Stimulated activated CD4-positive, alpha-beta T cell treated with anti-CD3 and anti-CD28 coated beads, Interleukin-15, amount 100 ng/mL, for 48 hours (primary cell): ENCODE measurements at places on chromosomes 12 and 14.

DNA sequence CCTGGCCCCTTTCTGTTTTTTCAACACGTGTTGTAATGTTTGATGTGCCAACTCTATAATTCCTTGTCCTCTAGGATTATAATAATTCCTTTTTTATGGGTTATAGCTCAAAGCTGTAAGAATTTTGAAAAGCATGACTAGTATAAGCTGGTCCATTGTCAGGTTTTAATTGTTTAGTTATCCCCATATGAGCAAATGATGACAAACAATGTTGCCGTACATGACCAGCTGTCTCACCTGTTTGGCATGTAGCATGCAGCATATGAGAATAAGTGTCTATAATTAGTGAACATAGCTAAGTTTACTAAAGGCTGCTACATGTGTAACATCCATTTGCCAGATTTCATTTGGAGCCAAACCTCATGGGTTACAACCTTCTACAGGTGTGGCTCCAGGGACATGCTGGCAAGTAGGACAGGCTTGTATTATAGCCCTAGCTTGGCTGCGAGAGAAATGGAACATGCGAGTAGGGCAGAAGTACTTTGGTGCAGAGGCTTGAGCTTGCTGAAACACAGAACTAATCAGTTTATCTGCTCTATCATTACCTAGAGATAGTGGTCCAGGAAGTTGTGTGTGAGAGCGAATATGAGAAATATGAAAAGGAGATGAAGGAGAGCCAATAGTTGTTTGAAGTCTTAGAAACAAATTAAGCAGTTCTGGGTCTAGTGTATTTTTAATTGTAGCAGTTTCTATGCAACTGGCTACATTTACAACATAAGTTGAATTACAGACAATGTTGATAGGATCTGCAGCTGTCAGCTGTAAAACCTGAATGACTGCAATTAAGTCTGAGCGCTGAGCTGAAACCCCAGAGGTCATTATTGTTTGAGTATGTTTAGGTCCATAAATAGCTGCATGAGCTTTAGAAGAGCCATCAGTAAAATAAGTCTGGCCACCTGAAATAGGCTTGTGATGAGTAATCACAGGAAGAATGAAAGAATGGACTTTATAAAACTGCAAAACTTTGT lies 22.6 kb upstream of the MAPKAPK5 start:
- DNase-seq, result no peak

DNA sequence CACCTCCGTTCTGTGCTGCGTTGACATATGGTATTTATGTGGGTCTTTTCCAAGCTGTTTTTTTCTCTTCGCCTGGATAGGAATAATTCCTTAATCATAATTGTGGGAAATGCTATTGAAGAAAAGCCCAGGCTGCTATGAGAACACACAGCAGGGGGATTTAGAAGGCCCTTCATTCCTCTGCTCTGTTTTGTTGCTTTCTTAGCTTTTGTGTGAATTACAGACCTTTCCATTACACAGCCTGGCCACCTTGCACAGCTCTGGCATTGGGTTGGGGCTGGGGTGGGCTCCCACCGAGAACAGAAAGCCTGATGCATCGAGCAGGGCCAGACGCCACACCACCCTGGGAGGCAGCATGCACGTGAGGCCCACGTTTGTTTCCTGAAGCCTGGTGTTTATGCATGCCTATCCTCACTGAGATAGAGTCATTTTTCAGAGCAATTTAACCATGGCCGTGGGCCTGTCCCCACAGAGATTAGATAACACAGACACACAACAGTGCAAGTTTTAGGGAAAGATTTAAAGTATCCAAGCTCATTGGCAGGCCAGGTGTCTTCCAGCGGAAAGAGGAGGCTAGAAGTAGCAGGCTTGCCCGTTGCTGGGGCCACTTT lies 287.6 kb upstream of the PWP1 start:
- DNase-seq, result no peak

GRCh38 chr12:6285532-6286306 lies 24.8 kb upstream of the PLEKHG6 start:
- no peak for DNase-seq

- no peak for DNase-seq
Observed at GRCh38 chr14:101761881-101762529, 496 bp downstream of the PPP2R5C start.

GRCh38 chr12:124852329-124852831 lies 11.3 kb downstream of the SCARB1 start:
- no peak for DNase-seq

DNA sequence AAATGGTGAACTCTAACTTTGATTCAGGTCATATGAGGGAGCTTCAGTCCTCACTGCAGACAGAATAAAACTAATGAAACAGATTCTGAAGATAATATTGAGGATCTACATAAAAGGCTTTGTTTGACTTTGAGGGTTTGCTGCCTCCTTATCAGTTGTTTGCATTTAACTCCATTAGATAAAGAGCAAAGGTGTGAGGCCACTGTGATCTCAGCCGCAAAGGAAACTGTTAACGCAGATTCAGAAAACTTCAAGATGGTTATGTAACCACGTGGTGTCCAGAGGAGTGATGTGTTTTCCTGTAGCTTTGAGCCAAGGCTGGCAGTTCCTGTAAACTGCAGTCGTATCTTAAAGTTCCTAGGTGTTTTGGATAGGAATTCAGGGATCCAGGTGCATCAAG lies 67.8 kb downstream of the METTL25 start:
- no peak for DNase-seq

- no peak for DNase-seq
Observed at GRCh38 chr12:49824895-49825294, 3.3 kb downstream of the NCKAP5L start.

DNA sequence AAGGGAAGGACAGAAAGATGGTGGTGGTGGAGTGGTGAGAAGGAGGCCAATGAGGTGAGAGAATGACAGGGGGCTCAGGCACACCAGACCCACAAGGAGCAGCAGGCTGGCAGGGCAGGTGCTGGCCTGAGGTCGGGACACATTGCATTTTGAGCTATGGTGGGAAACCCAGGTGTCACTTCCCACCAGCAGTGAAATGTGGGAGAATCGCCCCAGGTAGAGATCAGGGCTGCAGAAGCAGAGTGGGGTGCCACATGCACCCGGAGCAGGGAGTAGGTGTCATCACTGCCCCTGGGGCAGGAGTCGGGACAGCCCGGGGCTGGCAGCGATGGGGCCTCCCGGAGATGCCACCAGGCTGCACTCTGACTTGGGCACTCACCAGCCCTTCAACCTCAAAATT lies 315.8 kb downstream of the BCL11B start:
- DNase-seq, result no peak
